ENCODE measurements at places on chromosomes 7 and 10. TPM values are rescaled to one million over a fixed set of nuclear protein-coding genes. Genes with fewer than 3 reads are reported as not detected.

DNA sequence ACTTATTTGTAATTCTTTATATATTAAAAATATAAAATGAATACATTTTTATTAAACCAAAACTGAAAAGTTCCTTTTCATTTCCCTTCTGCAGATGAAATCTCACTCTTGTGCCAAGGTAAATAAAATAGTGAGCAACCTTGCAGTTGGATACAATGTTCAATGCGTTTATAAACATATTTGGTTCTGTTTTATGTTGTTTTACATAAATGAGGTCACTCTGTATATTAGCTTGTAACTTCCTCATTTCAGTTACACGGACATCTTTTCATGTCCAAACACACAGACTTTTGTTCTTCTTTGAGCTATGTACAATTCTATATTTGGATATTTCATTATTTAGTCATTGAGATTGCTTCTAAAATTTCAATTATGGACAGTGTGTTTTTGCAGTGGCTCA, 107.7 kb downstream of the BBS9 start:
- no peaks in the 10 kb centered on the region for H3K36me3 ChIP-seq
- H3K4me1 ChIP-seq, result no peaks in the 10 kb centered on the region
- DNase-seq, result no peak
- no peak overlapping the region for H3K27ac ChIP-seq
- no peaks in the 10 kb centered on the region for H3K27me3 ChIP-seq
- no peak overlapping the region for H3K4me3 ChIP-seq

DNA sequence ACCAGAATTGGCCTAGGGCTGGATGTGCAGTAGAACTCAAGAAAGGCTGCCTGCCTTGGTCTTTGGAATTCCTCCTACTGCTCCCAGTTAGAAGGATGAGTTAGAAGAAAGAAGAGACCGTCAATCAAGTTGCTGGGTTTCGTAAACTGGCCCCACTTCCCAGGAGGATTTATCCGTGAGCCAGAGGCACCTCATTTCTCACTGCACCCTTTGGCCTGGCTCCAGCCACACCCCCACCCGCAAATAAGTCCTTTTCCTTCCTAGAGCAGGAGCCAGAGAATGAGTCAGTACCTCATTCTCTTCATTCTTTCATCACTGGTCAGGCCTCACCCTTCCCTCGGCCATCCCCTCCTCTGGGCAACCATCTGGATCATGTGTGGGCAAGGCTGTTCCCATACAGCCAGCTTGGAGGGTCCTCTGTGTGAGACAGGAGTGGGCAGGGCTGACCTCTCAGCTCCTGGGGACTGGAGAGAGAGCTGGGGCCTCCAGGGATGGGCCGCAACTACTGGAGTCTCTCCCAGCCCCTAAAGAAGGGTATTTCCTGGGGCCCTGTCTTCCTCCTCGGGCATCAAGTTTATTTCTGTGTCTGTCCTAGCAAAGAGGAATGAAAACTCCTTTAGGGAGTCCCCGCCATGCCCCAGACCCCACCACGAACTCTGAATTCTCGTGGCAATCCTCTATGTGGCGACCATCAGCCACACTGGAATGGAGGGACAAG, 87.2 kb upstream of the DUSP5 start:
- H3K27ac ChIP-seq, result no peak overlapping the region
- no peak for DNase-seq
- no peak overlapping the region for H3K4me3 ChIP-seq
- no peaks in the 10 kb centered on the region for H3K27me3 ChIP-seq
- peaks cover 4% of the 10 kb centered on the region for H3K4me1 ChIP-seq

DNA sequence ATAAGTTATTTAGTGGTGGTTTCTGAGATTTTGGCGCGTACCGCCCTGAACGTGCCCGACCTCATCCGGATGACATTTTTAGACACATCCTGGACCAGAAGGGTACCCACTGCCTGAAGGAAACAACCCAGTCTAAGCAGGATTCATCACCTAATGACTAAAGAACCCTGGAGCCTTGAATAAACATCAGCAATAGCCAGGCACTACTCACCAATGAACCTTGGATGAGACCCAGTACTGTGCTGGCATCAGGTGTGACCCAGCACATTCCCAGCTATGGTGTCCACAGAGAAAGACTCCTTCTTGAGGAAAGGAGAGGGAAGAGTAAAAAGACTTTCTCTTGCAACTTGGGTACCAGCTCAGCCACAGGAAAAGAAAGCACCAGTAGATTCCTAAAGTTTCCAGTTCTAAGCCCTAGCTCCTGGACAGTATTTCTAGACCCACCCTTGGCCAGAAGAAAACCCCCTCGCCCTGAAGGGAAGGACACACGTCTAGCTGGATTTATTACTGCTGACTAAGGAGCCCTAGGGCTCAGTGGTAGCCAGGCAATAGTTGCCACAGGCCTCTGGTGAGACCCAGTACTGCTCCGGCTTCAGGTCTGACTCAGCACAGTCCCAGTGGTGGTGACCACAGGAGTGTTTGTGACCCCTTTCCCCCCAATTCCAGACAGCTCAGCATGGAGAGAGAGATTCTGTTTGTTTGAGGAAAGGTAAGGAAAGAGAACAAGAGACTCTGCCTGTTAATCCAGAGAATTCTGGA, 32.5 kb downstream of the ZNF277 start:
- no peaks in the 10 kb centered on the region for H3K4me1 ChIP-seq
- H3K27me3 ChIP-seq, result no peaks in the 10 kb centered on the region
- H3K36me3 ChIP-seq, result no peaks in the 10 kb centered on the region
- DNase-seq, result no peak
- H3K4me3 ChIP-seq, result no peak overlapping the region
- no peak overlapping the region for H3K27ac ChIP-seq

GRCh38 chr10:112844681-112845544, 105.1 kb upstream of the TCF7L2 start:
- no peaks in the 10 kb centered on the region for H3K36me3 ChIP-seq
- peaks cover 5% of the 10 kb centered on the region for H3K4me1 ChIP-seq
- H3K27me3 ChIP-seq, result no peaks in the 10 kb centered on the region
- no peak overlapping the region for H3K4me3 ChIP-seq

DNA sequence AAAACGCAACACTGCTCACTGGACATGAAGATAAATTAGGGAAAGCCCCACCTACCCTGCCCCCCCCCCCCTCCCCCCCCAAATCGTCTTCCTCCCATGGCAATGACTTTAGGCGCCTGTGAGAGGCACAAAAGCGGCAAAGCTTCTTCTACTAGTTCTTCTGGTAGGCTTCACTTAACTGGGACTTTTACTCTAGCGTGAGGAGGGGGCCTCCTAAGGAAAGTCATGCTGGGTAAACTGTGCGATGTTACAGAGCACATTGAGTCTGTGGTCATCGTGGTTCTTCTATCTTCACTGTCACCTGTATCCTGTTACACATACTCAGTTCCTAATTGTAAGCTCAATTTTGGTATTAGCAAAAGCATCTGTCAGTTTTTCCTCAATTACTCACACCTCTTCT, 25.1 kb downstream of the HSPB1 start:
- no peak for DNase-seq
- no peak overlapping the region for H3K27ac ChIP-seq
- H3K4me3 ChIP-seq, result no peak overlapping the region
- peaks cover 45% of the 10 kb centered on the region for H3K36me3 ChIP-seq
- H3K27me3 ChIP-seq, result no peaks in the 10 kb centered on the region

OR13A1 gene
- total RNA-seq, result not detected

CTAGE4 gene
- total RNA-seq, result 1.6 TPM

GRCh38 chr7:43686991-43687390, 42.3 kb downstream of the COA1 start:
- H3K36me3 ChIP-seq, result no peaks in the 10 kb centered on the region
- no peak overlapping the region for H3K27ac ChIP-seq
- DNase-seq, result no peak

GRCh38 chr10:115604627-115605026, 511.5 kb downstream of the ATRNL1 start:
- no peaks in the 10 kb centered on the region for H3K27me3 ChIP-seq
- DNase-seq, result no peak
- no peaks in the 10 kb centered on the region for H3K4me1 ChIP-seq
- no peaks in the 10 kb centered on the region for H3K36me3 ChIP-seq
- H3K27ac ChIP-seq, result no peak overlapping the region

GRCh38 chr7:13279854-13280435, 592.5 kb downstream of the ARL4A start:
- H3K27ac ChIP-seq, result no peak overlapping the region
- no peaks in the 10 kb centered on the region for H3K27me3 ChIP-seq
- peak; percentile 8 for DNase-seq

GRCh38 chr10:569961-570627, 119.4 kb downstream of the DIP2C start:
- no peaks in the 10 kb centered on the region for H3K27me3 ChIP-seq
- H3K27ac ChIP-seq, result no peak overlapping the region
- DNase-seq, result no peak
- H3K36me3 ChIP-seq, result no peaks in the 10 kb centered on the region

GRCh38 chr10:28248092-28248491, 54.8 kb downstream of the MPP7 start:
- no peak overlapping the region for H3K27ac ChIP-seq
- H3K4me1 ChIP-seq, result no peaks in the 10 kb centered on the region
- no peak for DNase-seq
- H3K36me3 ChIP-seq, result no peaks in the 10 kb centered on the region
- H3K27me3 ChIP-seq, result no peaks in the 10 kb centered on the region

PTN gene
- 566 TPM for total RNA-seq

DNA sequence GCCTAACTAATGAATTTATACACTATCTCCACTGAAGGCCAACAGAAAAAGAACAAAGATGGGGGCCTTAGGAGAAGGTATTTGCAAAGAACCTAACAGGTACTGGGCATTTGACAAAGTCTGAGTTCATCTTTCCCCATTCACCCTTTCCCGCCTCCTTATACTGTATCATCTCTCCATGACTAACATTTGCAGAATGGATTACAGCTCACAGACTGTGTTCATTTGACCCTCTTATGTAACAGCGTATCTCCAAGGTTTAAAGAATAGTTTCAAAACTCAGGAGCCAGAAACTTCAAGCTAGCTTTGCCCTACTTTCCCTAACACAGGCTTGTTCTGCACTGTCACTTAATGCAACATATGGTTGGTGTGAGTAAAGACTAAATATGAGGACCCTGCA, 238.7 kb upstream of the CELF2 start:
- no peaks in the 10 kb centered on the region for H3K4me1 ChIP-seq
- no peaks in the 10 kb centered on the region for H3K36me3 ChIP-seq
- H3K27ac ChIP-seq, result no peak overlapping the region
- H3K27me3 ChIP-seq, result no peaks in the 10 kb centered on the region

DNA sequence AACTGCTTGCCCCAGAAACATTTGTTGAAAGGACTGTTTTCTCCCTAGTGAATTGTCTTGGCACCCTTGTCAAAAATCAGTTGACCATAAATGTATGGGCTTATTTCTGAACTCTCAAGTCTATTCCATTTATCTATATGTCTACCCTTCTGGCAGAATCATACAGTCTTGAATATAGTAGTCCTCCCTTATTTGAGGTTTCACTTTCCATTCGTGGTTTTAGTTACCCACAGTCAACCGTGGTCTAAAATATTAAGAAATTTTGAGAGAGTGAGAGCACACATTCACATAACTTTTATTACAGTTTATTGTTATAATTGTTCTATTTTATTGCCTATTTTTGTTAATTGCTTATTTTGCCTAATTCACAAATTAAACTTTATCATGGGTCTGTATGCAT, 17.4 kb upstream of the CEP41 start:
- H3K4me1 ChIP-seq, result no peaks in the 10 kb centered on the region
- no peak overlapping the region for H3K4me3 ChIP-seq
- H3K27me3 ChIP-seq, result no peaks in the 10 kb centered on the region
- H3K36me3 ChIP-seq, result no peaks in the 10 kb centered on the region

DNA sequence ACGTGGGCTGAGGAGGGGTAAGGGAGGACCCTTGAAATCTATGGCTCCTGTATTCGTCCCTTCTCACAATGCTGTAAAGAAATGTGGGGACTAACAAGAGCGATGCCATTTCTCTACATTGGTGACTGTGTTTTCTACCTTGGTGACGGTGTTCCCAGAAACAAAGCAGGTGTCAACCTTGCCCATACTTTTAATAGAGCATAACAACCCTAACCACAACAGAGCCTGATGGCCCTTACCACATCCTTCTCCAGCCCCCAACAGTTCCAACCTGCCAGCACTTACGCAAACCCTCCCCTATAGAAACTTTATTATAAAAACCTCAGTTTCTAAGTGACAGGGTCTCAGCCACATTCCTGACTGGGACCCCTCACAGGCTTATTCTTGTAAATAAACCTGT, 28.2 kb upstream of the ADCYAP1R1 start:
- H3K4me3 ChIP-seq, result no peak overlapping the region
- no peak for DNase-seq
- H3K27me3 ChIP-seq, result no peaks in the 10 kb centered on the region
- peaks cover 2% of the 10 kb centered on the region for H3K36me3 ChIP-seq
- peaks cover 28% of the 10 kb centered on the region for H3K4me1 ChIP-seq
- no peak overlapping the region for H3K27ac ChIP-seq

DNA sequence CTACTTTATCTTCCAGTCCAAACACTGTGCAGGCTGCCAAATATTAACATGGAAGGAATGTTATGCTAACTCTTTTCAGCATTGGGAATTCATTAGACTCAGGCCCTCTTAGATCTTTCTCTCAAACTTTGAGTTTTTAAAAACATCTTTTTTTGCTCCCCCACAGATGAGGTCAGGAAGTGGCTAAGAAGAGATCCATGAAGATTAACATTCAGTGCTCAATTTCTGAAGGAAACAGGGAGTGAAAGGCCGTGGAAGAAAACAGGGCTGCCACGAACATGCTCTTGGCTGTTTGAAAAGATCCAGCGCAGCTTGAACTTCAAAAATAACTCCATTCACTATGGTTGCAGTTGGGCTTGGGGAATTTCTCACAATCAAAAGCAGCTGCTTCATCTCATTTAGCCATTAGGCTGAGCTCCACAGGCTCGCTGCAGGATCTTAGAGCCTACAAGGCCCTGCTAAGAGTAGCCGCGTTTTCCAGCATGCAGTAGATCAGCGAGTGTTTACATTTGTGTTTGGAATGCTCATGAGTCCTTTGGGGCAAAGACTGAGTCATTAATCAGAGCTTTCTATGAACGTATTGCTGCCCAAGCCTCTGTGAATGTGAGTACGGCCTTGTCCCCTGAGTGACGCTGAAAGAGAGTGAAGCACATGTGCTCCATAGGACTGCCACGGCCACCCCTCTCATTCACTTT, 41.2 kb upstream of the TNS3 start:
- H3K4me1 ChIP-seq, result peaks cover 47% of the 10 kb centered on the region
- no peak overlapping the region for H3K4me3 ChIP-seq
- H3K27me3 ChIP-seq, result no peaks in the 10 kb centered on the region
- no peaks in the 10 kb centered on the region for H3K36me3 ChIP-seq

HSPB1 gene
- total RNA-seq, result 55.2 TPM

DNA sequence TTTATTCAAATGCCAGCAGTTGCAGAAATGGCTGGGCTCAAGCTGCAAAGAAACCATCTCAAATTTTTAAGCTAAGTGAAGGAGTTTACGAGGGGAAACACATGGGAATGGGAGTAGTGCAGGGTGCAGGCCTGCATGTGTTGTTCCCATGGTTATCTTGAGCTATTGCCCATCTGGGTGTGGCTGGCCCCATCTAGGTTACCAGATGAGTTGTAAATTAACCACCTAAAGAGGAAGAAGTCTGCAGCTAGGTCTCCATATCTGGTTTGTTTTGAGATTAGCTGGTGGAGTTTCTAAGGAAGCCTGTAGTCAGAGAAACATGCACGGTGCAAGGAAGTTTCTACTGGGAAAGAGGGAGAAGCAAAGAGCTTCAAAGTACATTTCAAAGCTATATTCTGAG, 23.3 kb upstream of the STEAP2 start:
- no peak for DNase-seq
- no peaks in the 10 kb centered on the region for H3K4me1 ChIP-seq
- H3K4me3 ChIP-seq, result no peak overlapping the region
- no peaks in the 10 kb centered on the region for H3K27me3 ChIP-seq

ATP6V0A4 gene
- 1.3 TPM for total RNA-seq

GRCh38 chr7:31256506-31256905, 84.0 kb downstream of the NEUROD6 start:
- no peaks in the 10 kb centered on the region for H3K36me3 ChIP-seq
- no peaks in the 10 kb centered on the region for H3K27me3 ChIP-seq

- no peaks in the 10 kb centered on the region for H3K27me3 ChIP-seq
- H3K4me3 ChIP-seq, result no peak overlapping the region
- H3K4me1 ChIP-seq, result peaks cover 7% of the 10 kb centered on the region
- H3K27ac ChIP-seq, result no peak overlapping the region
- no peak for DNase-seq
These were observed 40.3 kb downstream of the TMEM178B start for GRCh38 chr7:141114029-141114664.

Data from spinal cord (tissue), 10 donors.